ENCODE measurements at places on chromosomes 7 and 10.

DNA sequence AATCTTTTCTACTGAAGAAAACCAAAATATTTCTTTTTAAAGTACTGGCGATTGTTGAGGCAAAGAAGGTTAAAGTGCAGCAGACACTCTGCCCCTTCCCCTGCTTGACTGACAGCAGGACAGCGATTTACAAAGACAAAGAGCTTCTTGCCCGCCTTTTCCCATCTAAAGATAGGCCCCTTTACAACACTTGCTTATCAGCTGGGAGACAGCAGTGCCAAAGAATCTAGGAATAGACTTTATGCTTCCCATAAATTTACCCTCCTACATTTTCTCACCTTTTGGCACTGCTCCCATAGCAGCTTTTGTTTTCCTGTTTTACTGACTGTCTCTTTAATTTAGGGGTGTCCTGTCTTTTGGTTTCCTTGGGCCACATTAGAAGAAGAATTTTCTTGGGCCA, 824.1 kb downstream of the CCSER2 start:
- peak; percentile 66 for DNase-seq

- DNase-seq = no peak
Measured at GRCh38 chr10:36091007-36091406, 448.9 kb upstream of the FZD8 start.

- DNase-seq = no peak
Measured at GRCh38 chr10:123479640-123480039, 186.5 kb upstream of the GPR26 start.

- no peak for DNase-seq
Measured at GRCh38 chr7:155084021-155084420, 13.9 kb downstream of the HTR5A start.

DNA sequence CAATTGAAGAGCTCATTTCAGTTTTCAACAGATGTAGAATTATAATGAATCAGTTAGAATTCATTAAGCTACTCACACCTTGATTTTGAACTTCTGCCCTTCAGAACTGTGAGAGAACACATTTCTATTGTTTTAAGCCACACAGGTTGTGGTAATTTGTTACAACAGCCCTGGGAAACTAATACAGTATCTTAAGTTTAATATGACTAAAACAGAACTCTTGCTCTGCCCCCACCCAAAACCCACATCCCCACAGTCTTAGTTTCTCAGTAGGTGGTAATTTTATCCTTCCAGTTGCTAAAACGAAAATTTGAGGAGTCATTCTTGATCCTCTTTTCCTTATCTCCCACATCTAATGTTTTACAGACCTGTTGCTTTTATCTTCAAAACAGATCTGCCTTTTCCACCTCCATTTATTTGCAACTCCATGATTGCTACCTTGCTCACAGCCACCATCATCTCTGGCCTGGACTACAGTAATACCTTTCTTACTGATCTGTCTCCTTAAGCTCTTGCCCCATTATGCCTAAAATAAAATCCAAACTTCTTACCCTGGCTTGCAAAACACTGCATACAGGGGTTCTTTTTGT, 72.8 kb upstream of the NXPH1 start:
- no peak for DNase-seq

DNA sequence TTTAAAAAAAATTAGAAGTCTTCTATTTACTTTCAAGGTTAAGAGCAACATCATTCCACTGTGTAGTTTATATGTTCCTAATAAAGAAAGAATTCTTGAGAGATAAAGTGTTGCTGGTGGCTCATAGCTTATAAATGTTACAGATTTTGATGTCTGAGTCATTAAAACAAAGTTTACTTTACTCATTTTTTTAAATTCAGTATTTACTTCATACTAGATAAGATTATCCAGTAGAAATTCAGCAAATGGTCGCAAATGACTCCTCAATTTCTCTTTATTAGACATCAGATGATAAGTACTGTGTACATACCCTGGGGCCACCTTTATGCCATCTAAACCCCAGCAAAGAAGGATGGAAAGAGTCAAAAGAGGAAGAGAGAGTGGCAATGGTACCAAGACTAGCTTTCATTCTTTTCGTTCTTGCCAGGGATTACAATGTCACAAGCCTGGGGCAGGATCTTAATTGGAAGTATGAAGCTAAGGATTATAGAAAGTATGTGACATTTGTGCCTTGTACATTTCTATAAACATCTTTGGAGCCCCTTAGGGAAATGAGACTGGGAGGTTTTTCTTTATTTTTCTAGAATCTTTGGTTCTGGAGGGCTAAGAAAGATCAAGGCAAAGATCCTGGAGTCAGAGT, 206.1 kb downstream of the CHRM2 start:
- DNase-seq = no peak

DNA sequence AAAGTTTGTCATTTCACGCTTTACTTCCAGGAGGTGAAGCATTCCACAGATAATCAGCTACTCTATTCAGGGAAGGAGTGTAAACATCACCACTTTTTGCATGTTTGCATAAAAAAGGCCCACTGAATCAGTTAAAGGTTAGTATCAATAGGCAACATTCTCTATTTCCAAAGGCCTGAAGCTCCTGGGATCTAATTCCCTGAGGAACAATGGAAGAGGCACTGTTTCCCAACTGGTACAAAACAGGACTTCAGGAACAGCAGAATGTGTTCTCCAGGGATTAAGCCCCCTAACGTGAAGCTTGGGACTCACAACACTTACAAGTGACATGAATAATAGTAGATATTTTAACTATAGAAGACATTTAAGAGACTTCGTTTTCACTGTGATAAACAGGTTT, 6.1 kb downstream of the LRRN3 start:
- DNase-seq = peak; percentile 44

- DNase-seq = no peak
Measured at GRCh38 chr7:104926601-104927041, 87.4 kb upstream of the KMT2E start.

- DNase-seq = no peak
Measured at GRCh38 chr10:98414578-98414931, 427 bp downstream of the PYROXD2 start.

- no peak for DNase-seq
Measured at GRCh38 chr10:35165811-35166210, 39.2 kb downstream of the CREM start.

DNA sequence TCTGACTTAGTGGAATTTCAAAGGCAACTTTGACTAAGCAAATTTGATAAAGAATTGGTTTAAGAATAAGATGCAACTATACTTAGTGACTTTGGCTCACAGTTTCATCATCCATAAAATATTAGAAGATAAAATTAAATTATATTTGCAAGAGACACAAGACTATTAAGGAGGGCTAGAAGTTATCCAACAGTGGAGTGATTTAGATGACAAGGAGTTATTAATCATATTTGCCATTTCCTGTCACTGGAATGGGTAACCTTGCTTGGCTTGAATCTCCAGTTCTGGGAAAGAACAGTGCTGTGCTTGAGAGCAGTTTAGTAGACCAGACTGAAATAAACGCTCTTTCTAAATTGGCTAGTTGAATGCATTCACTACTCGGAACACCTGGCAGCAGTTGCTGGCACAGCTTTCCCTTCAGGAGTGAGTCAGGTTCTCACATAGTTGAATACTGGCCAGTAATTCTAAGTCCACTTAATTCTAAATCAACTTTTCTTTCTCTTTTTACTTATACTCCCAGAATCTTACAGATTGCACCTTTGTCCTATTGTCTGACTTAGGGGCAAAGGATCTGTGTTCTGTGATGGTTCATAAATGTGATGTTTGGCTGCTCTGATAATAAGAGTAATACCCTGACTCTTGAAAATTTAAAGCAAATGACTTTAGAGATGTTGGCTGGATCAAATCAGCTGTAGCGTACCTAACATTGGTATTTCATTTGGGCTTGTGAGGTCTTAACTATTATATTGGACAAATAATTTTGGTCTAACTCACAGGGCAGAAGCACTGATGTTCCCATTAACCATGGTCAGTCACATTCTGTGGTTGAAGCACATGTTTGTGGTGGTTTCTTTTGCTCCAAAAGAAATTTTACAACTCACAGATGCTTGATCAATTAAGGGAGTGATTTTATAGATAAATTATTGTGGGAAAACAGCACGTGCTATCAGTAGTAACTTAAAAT, 16.6 kb downstream of the STMP1 start:
- peak; percentile 32 for DNase-seq

- no peak for DNase-seq
Measured at GRCh38 chr10:127420138-127420684, 128.9 kb upstream of the NPS start.

- no peak for DNase-seq
Measured at GRCh38 chr10:31707093-31708039, 221.3 kb downstream of the ARHGAP12 start.

GRCh38 chr10:6400821-6401465, 179.1 kb downstream of the PRKCQ start:
- DNase-seq = no peak

DNA sequence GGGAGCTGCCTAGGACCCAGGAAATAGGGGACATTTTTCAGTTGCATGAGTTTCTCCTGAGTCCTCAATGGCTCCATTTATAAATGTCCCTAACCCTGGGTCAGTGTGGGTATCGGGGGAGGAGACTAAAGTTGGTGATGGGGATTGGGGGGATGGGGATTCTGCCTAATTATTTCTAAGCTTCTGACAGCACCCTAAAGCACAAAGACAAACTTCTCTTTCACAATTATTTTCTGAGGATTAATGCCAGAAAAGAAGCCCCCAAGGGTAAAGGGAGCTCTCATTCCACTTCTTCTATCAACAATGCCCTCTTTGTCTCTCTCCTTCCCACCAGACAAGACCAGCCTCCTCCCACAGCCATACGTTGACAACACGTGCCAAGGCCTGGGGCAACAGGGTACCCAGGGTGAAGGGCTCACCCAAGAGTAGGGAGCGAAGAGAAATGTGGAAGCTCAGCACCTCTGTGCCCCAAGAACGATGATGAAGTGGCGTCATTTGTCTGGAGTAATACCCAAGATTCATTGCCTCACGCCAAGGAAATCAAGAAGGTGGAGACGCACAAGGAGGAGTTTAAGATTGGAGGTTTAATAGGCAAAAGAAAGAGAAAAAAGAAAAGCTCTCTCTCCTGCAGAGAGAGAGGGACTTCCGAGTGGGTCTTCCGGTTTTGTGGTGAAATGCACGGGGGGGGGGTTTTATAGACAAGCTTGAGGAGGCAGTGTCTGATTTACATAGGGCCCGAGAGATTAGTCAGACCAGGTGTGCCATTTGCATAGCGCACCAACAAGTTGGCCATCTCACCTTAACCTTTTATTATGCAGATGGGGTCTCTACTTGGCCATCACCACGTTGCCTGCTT, 14.4 kb upstream of the GJC3 start:
- peak; percentile 47 for DNase-seq

GRCh38 chr7:2325162-2325561, 10.9 kb upstream of the SNX8 start:
- no peak for DNase-seq

DNA sequence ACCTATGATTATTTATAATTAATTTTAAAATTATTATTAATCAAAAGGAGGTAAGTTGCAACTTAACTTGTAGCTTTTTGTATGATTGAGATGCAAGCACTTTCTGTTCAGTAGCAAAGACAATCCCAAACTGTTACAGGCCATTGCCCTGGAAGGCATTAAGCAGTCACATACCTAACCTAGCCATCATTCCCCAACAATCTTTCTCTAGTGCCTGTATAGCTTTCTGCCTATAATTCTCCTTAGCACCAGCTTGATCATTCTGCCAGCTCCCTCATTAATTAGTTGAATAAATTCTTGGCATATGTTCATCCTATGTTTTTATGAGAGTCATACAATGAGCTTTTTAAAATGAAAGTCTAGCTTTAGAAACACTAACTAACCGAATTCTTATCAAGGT, 178.9 kb upstream of the TMEM106B start:
- DNase-seq = peak; percentile 7

DNA sequence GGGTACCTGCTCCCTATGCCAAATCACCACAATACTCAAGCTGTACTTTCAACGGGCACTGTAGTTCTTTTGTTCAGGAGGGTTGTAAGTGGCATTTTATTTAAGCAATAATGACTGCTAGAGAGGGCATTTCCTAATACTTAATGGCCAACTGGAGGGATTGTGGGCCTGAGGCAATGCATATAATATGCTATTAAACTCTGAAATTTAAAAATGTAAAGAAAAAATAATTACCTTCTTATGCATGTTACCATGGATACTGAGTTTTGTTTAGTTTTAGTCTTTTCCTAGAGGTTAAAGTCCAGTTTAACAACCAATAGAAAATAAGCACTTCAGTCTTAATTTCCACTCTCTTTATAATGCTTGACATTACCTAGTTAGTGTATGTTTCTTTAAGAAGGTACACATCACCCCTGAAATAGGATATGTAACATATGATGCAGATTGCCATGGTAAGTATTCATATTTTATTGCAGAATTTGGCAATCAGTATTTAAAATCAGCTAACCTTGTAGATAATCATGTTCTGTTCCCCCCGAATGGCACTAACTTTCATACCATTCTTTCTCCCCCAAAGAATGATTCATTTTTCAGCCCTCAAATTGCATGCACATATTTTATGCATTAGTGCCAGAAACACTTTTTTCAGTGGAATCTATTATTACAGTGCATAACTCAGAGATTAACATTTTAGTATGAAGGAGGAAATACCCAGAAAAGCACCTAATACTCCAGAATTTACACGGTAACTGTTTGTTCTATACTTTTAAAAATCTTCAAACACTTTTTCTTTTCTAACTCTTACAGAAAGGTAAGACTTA, 90.3 kb upstream of the ZNF438 start:
- no peak for DNase-seq

DNA sequence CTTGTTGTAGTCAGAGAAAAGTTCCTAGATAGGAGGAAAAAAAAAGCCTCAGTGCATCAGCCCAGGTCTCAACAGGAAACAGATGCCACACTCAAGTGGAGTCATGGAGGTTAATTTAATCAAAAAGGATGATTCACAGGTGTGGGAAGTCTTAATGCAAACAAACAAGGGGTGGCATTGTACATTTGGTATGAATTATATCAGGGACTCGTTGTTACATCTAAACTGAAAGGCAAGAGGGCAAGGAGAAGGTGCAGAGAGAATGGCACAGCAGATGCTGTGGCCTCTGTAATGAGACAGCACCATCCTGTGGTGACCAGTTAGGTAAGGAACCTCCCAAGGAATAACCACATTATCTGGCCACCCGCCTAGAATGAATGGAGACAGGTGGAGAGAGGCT, 133.7 kb downstream of the PTPRZ1 start:
- DNase-seq = peak; percentile 11

DNA sequence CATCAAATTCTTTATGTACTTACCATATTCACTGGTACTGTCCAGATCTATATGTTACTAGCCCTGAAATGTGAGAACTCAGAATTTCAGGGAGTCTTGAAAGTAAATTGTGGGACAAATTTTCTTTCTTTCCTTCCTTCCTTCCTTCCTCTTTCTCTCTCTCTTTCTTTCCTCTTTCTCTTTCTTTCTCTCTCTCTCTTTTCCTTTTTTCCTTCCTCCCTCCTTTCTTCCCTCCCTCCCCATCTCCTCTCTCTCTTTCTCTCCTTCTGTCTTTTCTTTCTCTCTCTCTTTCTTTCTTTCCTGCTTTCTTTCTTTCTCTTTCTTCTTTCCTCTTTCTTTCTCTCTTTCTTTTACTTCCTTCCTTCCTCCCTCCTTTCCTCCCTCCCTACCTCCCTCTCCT, 257.4 kb upstream of the CSTF2T start:
- DNase-seq = no peak

GRCh38 chr10:77274046-77274795, 363.4 kb downstream of the KCNMA1 start:
- DNase-seq = no peak

GRCh38 chr10:63702092-63702491, 180.9 kb downstream of the REEP3 start:
- DNase-seq = no peak
